ENCODE measurements at places on chromosomes 13 and 19.

GRCh38 chr19:46718157-46718933 lies 1.4 kb upstream of the PRKD2 start:
- no peak for DNase-seq

DNA sequence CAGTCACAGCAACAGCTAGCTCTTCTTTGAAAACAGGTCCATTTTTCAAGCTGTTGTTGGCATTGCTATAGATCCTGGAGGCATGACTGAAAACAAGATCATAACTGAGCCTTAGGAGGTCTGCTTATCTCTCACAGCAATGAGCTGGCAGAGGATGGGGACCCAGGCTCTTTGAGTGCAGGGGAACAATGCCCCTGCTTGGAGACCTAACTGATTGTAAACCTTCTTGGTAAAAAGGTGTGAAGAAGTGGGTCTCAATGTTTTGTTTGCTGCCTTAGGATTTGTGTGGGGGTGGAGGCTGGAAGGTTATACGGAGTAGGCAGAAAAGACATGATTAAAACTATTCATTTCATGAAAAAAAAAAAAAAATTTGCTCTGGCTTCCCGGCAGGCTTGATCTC lies 94.6 kb downstream of the EFNB2 start:
- DNase-seq, result no peak

GRCh38 chr13:86846501-86846900 lies 824.7 kb upstream of the SLITRK5 start:
- DNase-seq, result no peak

GRCh38 chr13:103762523-103762922 lies 696.3 kb upstream of the SLC10A2 start:
- DNase-seq, result no peak

- DNase-seq, result no peak
Measured at GRCh38 chr13:32032759-32033158, 1.2 kb downstream of the FRY start.

GRCh38 chr13:59340581-59340980 lies 823.1 kb downstream of the DIAPH3 start:
- DNase-seq, result no peak

- no peak for DNase-seq
Measured at GRCh38 chr19:38784224-38784623, 4.8 kb upstream of the LGALS7B start.

- no peak for DNase-seq
Measured at GRCh38 chr19:47471381-47471732, 336 bp downstream of the SLC8A2 start.

DNA sequence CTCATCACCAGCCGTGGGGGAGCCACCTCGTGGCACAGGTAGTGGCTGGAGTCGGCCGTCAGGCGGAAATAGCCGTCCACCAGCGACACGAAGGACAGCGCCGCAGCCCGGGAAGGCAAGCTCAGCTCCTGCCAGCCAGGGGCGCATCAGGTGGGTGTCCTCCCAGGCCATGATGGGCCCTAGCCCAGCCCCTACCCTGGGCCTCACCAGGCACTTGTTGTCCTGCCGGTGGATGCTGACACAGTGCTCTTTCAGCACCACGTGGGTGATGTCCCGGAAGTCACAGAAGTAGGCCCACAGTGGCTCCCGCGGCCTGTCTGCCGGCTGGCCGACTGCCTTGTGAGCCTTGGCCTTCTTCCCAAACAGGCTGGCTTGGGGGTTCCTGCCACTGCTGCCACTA lies 15.7 kb downstream of the TYK2 start:
- no peak for DNase-seq

DNA sequence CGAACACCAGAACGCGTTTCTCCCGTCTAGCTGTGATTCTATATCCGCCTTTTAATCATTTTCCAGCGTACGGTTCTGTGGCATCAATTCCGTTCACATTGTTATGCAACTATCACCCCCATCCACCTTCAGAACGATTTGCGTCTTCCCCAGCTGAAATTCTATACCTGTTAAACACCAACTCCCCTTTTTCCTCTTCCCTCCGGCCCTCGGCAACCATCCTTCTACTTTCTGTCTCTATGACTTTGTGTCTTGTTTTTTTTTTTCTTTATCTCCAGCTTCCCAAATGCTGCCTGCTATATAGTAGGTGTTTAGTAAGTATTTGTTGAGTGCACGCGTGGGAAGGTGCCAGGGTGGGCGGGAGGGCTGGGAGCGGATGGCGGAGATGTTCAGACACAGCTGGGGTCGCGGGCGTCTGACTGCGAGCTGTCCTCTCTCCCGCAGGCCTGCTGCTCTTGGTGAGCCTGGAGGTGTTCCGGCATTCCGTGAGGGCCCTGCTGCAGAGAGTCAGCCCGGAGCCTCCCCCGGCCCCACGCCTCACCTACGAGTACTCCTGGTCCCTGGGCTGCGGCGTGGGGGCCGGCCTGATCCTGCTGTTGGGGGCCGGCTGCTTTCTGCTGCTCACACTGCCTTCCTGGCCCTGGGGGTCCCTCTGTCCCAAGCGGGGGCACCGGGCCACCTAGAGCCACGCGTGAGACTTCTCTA lies 20.2 kb downstream of the CACNG6 start:
- no peak for DNase-seq

GRCh38 chr19:31350693-31351055 lies 1.4 kb upstream of the TSHZ3 start:
- peak; percentile 71 for DNase-seq

DNA sequence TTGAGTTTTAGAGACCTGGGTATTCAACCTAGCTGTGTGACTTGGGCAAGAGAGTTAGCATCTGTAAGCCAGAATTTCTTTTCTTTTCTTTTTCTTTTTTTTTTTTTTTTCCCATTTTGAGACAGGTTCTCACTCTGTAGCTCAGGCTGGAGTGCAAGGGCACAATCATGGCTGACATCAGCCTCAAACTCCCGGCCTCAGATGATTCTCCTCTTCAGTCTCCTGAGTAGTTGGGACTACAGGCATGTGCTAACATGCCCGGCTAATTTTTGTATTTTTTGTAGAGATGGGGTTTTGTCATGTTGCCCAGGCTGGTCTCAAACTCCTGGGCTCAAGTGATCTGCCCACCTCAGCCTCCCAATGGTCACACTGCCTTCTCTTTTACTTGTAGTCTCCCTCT lies 33.0 kb downstream of the ZMYM2 start:
- no peak for DNase-seq

- no peak for DNase-seq
Measured at GRCh38 chr13:28316836-28317235, 178.1 kb downstream of the FLT1 start.

DNA sequence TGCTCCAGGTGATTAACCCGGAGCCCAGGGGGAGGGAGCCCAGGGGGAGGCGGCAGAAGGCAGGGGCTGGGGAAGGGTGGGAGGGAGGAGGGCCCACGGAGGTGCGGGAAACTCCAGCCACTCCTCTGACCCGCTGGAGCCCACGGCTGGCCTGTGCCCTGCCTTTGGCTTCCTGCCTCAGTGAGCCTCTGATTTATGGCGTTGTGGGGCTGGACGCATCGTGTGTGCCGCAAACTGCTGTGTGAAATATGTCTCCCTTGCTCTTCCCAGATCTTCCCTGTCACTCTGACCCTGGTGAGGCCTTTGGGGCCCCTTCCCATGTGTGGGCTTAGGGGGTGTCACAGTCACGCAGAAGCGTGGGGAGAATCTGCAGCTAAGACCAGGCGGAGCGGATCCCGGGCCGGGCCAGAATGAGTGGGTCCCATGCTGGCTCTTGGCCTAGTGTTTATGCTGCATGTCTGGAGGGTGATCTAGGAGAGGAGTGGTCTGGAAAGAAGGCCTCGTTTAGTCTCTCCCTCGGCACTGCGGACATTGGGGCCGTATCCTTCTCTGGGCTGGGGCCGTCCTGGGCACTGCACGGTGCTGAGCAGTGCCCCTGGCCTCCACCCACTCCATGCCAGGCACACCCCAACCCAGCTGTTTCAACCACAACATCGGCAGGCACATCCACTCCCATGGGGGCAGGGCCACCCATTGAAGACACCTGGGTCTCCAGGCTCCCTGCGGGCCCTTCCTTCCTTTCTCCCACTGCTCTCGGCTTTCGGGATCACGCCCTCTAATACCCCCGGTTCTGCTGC lies 123.0 kb downstream of the KDM4B start:
- no peak for DNase-seq

DNA sequence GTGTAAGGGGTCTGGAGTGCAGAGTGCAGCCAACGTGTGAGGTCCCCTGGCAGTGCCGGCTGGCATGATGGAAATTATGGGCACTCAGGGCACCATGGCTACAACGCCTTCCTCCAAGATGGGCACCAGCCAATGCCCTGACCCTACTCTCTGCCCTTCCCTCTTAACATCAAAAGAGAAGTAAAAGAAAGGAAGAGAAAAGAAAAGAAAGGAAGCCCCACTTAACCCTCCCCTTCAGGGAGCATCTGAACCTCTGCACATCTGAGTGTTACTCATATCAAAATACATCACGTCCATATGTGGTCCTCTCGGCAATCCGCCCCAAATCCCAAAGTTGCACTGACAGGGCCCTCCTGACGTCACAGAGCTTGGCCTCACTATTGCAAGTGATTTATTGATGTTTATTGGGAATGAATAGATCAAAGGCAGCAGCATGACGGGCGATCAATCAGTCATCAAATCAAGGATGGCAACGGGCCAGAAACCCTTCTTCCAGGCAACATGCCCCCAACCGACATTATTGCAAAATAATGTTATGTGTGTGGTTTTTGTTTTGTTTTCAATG lies 1.3 kb downstream of the TSHZ3 start:
- no peak for DNase-seq

GRCh38 chr19:38869160-38869835 lies 8.8 kb downstream of the RINL start:
- no peak for DNase-seq

DNA sequence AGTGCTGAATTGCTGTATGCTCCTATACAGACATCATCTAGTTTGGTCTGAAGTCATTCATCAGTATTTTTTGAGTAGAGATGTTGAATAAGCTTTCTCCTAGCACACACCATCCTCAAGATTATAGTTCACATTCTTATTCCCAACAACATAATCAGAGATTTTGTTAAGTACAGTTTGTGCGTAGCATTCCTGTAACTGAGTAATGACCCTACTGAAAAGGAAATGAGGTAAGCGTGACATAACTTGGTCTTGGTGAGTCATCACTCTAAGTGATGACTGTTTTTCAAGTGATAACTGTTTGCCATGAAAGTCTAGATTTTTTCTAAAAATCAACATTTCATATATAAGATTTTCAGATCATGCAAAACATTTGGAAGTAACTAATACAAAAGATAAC lies 18.5 kb upstream of the FAM216B start:
- no peak for DNase-seq

DNA sequence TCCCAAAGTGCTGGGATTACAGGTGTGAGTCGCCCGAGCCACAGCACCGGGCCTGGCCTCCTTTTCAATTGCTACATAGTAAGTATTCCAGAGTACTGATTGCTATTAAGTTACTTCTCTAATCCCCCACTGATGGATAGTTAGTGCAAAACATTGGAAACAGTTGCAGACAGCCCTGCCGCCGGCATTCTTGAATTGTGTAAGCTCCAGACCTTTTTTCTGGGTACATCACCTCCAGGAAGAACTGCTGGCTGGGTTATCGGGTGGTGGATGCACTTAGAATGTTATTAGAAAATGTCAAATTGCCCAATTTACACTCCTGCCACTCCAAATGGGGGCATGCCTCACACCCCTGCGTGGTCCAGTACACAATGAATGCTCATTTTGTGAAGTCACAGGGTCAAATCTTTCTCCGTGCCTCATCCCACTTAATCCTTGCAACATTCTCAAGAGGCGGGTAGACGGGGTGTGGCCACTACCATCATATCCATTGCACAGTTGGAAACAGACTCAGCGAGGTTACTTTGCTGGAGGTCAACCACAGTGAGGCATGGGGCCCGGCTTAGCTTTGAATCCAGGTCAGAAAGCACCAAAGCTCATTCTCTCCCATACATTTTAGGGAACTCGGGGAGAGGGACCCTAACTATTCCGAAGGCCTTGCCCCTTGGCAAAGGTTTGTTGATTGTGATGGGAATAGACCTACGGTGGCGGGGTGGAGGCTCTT lies 1.0 kb upstream of the KDM4B start:
- DNase-seq, result no peak

- no peak for DNase-seq
Measured at GRCh38 chr19:42143341-42144234, 11.3 kb upstream of the POU2F2 start.

DNA sequence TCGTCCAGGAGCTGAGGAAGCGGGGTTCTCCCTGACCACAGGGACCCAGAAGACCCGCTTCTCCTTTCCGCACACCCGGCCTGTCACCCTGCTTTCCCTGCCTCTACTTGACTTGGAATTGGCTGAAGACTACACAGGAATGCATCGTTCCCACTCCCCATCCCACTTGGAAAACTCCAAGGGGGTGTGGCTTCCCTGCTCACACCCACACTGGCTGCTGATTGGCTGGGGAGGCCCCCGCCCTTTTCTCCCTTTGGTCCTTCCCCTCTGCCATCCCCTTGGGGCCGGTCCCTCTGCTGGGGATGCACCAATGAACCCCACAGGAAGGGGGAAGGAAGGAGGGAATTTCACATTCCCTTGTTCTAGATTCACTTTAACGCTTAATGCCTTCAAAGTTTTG lies 18.9 kb downstream of the VASP start:
- DNase-seq, result no peak

DNA sequence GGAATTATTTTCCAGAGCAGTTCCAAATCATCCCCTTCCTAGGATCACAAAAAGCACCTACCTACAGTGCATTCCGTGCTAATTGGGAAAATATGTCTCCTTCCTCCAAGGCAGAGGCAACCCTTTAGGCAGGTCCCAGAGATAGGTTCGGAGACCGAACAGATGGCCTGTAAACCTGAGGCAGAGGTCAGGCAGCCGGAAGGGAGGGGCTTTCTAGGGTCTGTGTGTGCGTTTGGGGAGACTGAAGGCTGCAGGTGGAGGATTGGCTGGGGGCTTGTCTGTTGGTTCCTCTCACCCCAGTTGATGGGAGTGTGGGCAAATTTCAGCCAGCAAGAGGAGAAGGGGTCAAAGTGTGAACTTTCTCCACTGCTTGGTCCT lies 7.1 kb downstream of the KCNN4 start:
- no peak for DNase-seq

GRCh38 chr13:23558675-23559536 lies 11.3 kb upstream of the TNFRSF19 start:
- no peak for DNase-seq

GRCh38 chr19:33727331-33727998 lies 69.2 kb upstream of the KCTD15 start:
- no peak for DNase-seq

DNA sequence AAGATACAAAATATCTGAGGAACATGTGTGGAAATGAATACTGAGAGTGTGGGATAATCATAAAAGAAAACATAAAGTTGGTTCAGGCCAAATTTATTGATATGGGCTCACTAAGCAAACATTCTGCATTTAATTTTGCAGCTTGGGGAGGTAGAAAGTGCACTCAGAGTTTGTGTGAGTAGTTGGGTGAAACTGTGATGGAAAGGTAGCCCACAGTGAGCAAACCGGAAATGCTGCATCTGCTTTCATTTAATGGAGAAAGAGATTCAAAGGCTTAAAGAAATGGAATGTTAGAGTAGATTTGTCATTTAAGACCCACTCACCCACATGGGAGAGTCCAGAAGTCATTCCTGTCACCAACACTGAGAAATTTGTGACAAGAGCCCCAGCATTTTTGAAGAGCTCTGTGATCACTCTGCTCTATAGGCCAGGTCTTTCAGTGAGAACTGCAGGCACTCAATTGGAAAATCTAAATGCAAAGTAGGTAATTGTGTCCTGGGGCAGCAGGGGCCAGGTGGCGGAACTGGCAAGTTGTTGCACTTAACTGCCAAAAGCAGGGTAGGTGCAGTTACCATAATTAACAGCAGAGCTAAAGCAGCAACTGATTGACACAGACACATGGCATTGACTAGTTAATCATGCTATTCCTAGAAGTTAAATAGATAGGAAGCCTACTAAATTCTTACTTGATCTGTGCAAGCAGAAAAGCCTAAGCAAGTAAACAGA lies 1228.3 kb upstream of the PCDH20 start:
- DNase-seq, result no peak
